Natural killer cell treated with Interleukin-12 subunit alpha and Interleukin-12 subunit beta and Interleukin-15 and Interleukin-18, amount 100 ng/mL, for 72 hours (primary cell): ENCODE measurements at places on chromosomes 3 and 15. TPM values are rescaled to one million over a fixed set of nuclear protein-coding genes. Genes with fewer than 3 reads are reported as not detected.

- H3K27ac ChIP-seq = no peak overlapping the region
- peaks cover 9% of the 10 kb centered on the region for H3K4me1 ChIP-seq
- no peaks in the 10 kb centered on the region for H3K36me3 ChIP-seq
- no peak overlapping the region for H3K4me3 ChIP-seq
- DNase-seq = no peak
Measured at GRCh38 chr15:81184188-81184587, 12.5 kb upstream of the IL16 start.

DNA sequence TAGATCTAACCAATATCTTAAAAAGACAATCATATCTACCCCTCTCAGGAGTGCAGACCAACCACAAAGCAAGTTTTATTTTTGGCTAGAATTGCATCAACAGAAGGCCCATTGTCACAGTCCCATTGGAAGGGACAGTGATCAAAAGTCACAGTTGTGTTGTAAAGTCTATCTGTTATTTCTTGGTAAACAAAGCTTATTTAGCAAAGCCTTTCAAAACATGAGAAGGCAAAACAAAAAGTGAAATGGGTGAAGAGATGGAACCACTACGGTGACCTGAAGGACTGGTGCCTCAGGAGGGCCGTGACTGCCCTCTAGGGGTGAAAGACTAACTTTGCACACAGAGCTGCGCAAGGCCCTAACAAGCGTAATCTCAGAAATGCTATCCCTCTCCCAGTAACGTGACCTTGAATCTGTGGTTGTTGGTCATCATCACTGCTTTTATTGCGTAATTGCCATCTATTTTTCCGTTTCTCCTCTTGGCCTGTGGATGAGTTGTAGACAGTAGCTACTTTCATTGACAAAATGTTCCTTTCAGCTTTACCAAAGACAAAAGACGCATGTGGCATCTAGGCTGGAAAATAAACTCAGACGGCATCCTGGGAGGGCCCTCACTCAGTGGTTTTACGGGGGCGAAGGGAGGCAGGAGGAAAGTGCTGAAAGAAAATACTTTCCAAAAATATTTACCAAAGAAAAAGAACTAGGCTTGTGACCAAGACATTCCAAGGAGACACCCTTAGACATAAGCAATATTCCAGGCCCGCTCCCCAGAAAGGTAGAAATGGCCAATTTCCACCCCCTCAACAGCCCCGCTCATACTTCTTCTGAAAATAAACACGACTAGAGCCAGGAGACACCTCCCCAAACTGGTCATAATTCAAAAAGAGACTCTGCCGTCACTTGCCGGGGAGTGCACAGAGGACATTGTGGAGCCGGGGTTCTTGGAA is 79.4 kb downstream of the FRMD4B start:
- peaks cover 10% of the 10 kb centered on the region for H3K4me1 ChIP-seq
- H3K27me3 ChIP-seq = no peaks in the 10 kb centered on the region
- H3K4me3 ChIP-seq = peak overlapping the region; percentile 56
- peak overlapping the region; percentile 73 for H3K27ac ChIP-seq
- H3K36me3 ChIP-seq = no peaks in the 10 kb centered on the region
- DNase-seq = peak; percentile 85

- peaks cover 7% of the 10 kb centered on the region for H3K36me3 ChIP-seq
- no peaks in the 10 kb centered on the region for H3K27me3 ChIP-seq
- H3K4me3 ChIP-seq = no peak overlapping the region
- H3K4me1 ChIP-seq = peaks cover 25% of the 10 kb centered on the region
- H3K27ac ChIP-seq = no peak overlapping the region
Measured at GRCh38 chr3:47079432-47079831, 84.5 kb downstream of the SETD2 start.

GRCh38 chr3:9777694-9778021 is 7.9 kb upstream of the CAMK1 start:
- H3K4me1 ChIP-seq = peaks cover 50% of the 10 kb centered on the region
- H3K27ac ChIP-seq = peak overlapping the region; percentile 93
- DNase-seq = no peak

CYP1A2 gene
- not detected for total RNA-seq

GRCh38 chr15:96629511-96629910 is 299.0 kb downstream of the NR2F2 start:
- H3K27me3 ChIP-seq = no peaks in the 10 kb centered on the region
- DNase-seq = no peak
- no peak overlapping the region for H3K27ac ChIP-seq
- H3K36me3 ChIP-seq = no peaks in the 10 kb centered on the region
- H3K4me3 ChIP-seq = no peak overlapping the region

MKRN2OS gene
- not detected for total RNA-seq

DNA sequence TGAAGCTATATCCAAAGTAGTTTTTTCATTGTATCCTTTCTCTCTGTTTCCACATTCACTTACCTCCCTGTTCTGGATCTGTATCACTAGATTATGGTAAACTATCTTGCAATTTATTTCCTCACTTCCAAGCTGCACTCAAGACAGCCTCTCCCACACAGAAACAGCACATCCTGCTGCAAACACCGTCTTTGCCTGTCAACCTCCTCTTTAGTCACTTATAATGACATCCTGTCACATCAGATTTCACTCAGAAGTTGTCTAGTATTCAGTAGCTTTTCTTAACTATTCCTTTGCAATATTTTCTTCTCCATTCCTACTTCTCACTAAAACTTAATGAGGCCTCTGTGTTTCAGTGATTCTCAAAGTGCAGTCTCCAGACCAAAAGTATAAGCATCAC is 490.8 kb downstream of the IGSF11 start:
- H3K36me3 ChIP-seq = no peaks in the 10 kb centered on the region
- no peaks in the 10 kb centered on the region for H3K27me3 ChIP-seq
- no peak overlapping the region for H3K27ac ChIP-seq
- no peaks in the 10 kb centered on the region for H3K4me1 ChIP-seq

LRRC34 gene
- 0.38 TPM for total RNA-seq

GRCh38 chr3:11085093-11085840 is 69.0 kb upstream of the HRH1 start:
- no peaks in the 10 kb centered on the region for H3K4me1 ChIP-seq
- no peaks in the 10 kb centered on the region for H3K36me3 ChIP-seq
- DNase-seq = no peak
- peaks cover 2% of the 10 kb centered on the region for H3K27me3 ChIP-seq

A4GNT gene
- total RNA-seq = not detected
